ENCODE measurements at places on chromosomes 7 and 10.

- DNase-seq: no peak
Observed at GRCh38 chr7:18313965-18314364, 181.6 kb upstream of the HDAC9 start.

DNA sequence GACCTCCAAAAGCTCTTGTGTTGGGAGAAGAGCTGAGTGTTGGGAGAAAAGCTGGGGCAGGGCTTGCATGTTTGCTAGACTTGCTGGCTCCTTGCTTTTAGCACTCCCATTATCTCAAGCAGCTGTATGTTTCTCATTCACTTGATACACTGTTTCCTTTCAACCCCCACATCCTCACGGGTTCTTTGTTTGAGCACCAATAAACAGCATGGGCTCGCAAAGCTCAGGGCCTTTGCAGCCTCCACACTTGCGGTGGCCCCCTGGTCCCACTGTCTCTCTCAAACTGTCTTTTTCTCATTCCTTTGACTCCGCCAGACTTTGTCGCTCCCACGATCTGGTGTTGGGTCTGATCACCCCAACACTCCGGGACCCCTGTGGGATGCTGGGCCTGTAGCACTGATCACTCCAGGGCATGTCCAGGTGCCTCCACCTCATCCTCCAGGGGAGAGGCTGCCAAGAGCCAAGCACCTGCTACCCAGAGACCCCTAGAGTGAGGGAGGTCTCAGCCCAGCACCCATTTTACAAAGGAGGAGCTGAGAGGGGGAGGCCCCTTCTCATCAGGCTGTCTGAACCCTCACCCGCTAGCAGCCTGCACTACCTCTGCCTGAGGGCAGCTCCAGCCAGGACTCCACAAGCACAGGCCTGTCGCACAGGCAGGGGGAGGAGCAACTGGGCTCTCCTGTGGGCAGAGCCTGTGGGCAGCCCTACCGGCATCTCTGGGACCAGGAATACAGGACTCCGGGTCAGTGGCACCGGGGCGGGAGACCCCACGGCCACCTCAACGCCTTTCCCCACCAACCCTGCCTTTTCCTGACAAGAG, 49.1 kb upstream of the MSMB start:
- no peak for DNase-seq

DNA sequence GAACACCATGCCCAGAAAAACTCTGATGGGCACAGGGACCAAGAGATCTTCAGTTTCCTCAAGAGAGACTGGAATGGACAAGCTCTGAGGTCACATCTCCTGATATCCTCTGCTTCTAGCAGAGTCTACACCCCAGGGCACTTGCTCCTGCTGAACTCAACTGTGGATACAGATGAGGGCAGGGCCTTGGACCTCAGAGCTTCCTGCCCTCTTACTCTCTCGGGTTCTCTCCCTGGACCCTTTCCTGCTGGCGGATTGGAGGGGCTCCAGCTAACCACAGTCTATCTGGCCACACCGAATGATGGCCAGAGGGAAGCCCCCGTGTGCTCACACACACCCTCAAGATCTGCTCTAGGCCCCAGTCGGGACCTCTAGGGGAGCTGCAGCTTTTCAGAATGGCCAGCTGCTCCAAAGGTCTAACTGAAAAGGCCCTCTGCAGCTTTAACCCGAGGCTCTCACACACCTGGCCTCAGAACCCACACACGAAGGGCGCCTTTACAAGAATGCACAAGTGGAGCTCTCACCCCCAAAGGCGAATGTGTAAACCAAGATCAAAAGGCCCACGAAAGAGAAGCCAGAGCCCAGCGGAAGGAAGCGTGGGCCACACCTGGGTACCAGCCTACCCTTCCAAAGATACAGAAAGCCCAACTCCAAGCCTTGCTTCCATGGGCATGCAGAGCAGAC, 65.5 kb downstream of the FAM53B start:
- peak; percentile 43 for DNase-seq

DNA sequence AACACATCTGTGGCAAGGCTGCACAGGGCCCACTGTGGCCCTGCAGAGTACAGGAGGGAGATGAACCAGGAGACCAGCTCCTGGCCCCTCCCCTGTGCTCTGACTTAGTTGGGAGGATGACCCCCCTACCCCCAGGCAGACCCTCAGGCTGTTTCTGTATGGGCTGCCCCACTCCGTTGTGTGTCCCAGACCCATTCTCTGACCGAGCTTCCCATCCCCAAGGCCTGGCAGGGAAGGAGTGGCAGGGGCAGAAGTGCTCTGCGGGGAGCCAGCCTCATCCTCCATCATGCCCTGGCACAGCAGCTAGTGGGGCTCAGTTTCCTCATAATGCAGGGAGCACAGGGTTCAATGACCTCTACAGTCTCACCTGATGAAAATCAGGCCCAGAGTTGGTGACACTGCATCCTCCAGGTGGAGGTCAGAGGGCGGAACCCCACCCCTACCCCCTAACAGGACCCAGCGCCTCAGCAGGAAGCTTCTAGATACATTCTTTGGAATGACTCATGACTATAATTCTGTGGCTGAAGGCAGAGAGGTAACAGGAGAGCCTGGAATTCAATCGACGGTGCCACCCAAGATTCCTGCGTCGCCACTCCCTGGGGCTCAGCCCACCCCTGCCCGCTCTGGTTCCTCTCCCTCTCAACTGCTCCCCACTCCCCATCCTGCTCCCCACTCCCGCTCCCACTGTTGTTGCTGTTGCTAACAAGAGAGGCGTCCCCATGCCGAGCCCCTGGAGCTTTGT, 18.2 kb downstream of the PODXL start:
- no peak for DNase-seq

- no peak for DNase-seq
Observed at GRCh38 chr10:76769161-76769560, 868.4 kb downstream of the KCNMA1 start.

DNA sequence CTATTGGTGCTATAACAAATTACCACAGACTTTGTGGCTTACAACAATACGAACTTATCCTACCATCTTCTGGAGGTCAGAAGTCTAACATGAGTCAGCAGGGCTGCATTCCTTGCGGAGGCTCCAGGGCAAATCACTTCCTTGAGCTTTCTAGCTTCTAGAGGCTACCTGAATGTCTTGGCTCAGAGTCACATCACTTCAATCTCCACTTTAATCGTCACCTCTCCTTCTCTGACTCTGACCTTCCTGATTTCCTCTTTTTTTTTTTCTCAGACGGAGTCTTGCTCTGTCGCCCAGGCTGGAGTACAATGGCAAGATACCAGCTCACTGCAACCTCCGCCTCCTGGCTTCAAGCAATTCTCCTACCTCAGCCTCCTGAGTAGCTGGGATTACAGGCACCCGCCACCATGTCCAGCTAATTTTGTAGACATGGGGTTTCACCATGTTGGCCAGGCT, 44.6 kb upstream of the ANAPC16 start:
- DNase-seq: no peak

DNA sequence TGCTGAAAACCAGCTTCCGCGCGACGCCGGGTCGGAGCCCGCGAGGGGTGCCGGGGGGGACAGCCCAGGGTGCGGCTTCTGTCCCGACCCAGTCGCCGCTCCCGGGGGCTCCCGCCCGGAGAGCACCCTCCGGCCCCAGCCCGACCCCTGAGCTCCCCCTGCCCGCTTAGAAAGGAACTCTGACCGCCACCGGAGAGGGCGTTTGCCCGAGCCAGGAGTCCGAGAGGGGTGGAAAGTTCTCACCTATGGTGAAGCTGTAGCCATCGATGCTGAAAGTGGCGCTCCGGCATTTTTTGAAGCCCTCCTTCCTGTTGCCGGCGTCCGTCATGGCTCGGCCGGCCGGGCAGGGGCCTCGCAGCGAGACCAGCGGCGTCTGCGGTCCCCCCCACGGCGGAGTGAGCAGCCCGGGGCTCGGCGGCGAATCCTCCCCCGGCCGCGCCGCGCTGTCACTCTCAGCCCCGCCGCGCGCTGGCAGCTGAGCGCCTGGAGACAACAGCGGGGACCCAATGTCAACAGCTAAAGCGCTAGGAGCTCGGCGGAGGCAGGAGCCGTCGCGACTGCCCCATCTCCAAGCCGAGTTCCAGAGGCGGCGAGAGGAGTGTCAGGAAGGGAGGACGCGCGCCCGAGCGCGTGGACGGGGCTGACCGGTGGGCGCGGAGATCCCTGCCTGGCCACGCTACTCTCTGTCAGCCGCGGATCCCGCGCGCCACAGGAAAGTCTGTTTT, 191.6 kb downstream of the LSM5 start:
- DNase-seq: no peak

DNA sequence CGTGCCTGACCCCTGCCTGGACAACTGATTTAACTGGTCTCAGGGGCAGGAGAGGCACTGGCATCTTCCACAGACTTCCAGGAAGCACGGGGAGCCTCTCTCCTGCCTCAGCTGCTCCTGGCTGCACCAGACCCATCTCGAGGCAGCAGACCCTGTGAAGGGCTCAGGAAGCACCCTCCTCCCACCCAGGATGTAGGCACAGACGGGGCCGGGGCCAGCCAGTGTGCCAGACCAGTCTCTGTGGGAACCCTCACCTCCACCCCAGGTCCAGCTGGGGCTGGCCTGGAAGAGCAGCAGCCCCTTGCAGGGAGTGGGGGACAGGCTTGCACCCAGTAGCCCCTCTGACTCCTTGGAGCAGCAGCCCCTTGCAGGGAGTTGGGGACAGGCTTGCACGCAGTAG, 56.3 kb downstream of the RASGEF1A start:
- DNase-seq: no peak

DNA sequence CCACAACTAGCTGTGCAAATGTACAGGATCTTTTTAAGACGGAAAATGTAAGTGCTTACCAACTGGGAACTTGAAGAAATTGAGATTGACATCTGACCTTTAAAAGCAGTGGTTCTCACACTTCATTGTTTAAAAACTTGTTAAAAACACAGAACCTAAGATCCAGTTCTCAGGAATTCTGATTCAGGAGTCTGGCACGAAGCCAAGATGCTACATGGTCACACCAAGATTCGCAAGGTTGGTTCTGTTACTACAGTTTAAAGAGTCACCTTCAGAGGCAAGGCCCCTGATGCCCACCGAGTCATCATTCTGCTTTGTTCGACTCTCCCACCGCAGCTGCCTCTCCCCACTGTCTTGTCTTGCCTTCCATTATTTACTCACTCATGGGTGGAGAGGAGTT, 113.3 kb downstream of the GLI3 start:
- DNase-seq: no peak

- DNase-seq: no peak
Observed at GRCh38 chr10:103449208-103450144, 2.7 kb downstream of the CALHM2 start.

DNA sequence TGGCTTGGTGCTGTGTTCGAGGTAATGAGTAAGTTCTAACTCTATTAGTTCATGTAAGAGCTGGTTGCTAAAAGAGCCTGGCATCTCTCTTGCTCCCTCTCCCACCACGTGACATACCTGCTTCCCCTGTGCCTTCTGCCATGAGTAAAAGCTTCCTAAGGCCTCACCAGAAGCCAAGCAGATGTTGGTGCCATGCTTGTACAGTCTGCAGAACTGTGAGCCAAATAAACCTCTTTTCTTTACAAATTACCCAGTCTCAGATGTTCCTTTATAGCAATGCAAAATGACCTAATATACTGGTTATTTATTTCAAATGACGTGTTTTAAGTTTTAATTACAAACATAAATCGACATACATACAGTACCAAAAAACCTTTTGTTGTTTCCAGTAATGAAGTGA, 101.7 kb upstream of the DNAJC1 start:
- no peak for DNase-seq

GRCh38 chr10:110778211-110778610, 93.5 kb upstream of the PDCD4 start:
- DNase-seq: no peak

DNA sequence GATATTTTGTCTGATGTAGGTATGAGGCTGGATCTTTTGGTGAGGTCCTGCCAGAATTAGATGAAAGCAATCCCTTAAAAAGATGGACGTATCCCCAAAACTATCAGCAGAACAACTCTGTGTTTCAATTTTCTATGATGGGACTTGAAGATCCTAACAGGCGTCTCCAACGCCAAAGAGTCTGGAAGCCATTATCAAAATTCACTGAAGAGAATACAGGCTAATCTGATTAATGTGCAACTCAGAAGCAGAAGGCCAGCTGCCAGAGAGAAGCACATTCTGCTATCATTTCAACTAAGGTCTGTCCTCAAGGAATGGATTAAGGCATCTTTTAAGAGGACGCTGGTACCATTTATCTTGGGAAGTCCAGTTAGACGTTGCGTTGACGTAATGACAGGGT, 119.7 kb downstream of the FGFR2 start:
- no peak for DNase-seq

- no peak for DNase-seq
Observed at GRCh38 chr7:124364283-124364682, 331.4 kb upstream of the TMEM229A start.

DNA sequence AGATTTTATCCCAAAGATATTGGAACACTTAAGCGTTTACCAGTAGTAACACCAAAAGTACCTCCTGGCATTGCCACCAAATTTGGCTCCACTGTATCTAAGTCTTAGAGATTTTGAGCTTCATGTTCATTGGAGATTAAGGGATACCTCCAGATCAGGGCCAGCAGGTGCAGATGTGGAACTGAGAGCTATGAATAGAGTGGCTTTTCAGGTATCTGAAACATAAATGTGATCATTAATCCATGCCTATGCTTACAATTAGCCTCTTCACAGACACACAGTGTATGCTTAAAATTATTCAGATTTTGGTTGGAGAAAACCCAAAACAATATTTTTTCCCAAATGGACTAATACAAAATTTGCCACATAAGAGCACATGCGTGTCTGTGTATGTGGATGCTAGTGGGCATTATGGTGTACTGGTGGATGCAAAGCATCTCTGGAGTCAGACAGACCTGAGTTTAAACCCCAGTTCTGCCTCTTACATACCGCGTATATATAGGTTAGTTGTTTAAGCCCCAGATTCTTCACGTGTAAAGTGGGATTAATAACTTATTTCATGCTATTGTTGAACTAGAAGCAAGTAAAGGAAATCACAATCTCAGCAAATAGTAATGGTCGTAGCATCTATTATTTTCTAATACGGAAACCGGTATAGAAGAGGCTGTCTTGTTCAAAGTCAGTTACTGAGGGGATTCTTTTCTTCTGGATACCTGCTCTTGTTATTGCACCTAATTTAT, 6.8 kb upstream of the LRRC4 start:
- no peak for DNase-seq

GRCh38 chr10:58625070-58625469, 112.4 kb downstream of the BICC1 start:
- no peak for DNase-seq

- no peak for DNase-seq
Observed at GRCh38 chr10:91925022-91925320, 1.4 kb downstream of the BTAF1 start.

- no peak for DNase-seq
Observed at GRCh38 chr10:75071756-75072155, 39.7 kb upstream of the SAMD8 start.

- DNase-seq: no peak
Observed at GRCh38 chr10:5833814-5834213, 20.6 kb upstream of the GDI2 start.

DNA sequence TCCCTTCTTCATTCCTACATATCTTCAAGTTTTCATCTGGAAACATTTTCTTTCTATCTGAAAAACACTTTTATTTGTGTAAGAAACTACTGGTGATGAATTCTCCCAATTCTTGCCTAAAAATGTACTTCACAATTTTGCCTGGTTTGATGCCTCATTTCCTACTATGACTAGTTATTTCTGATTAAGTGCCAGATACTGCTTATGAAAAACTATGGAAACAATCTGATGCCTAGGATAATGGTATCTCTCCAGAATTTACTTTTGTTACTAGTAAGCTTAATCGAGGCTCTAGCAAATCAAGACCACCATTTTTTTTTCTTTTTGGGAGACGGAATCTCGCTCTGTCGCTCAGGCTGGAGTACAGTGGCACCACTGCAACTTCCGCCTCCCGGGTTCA, 31.3 kb downstream of the CACUL1 start:
- DNase-seq: no peak

- no peak for DNase-seq
Observed at GRCh38 chr10:49001870-49002672, 62.4 kb upstream of the LRRC18 start.
